ENCODE measurements at places on chromosomes 1 and 21.
A peak's percentile ranks its signal among the peaks of the same experiment; 100 is the strongest.

DNA sequence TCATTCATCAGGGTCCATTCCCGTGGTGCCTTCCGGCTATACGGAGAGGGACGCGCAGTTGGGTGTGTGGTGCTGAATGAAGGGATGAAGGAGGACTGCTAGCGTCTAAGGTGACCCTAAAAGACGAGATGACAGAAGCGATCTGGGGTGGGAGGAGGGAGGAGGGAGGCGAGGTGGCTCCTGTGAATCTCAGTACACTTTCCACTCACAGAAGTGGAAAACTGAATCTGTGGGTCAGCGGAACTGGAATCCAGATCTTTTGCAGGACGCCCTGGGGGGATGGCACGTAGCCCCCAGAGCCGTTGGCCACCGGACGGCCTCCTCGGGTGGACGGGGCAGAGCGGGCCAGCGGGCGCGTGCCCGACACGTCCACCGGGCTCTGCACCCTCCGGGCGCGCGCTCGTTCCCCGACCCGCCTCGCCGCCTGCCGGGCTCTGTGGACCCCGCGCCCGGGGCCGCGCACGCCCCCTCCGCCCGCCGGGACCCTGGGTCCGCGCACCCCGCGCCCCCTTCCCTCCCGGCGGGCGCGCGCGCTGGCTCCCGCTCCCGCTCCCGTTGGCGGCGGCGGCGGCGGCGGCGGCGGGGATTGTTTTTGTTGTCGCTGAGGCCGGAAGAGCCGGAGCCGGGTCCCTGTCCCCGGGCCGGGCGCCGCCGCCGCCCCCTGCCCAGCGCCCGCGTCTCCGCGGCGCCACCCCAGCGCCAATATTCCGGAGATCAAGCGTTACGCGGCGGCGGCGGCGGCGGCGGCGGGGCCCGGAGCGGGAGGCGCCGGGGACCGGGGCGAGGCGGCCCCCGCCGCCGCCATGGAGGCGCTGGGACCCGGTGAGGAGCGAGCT lies at the start of gene AGO4:
Gene AGO4 (plus strand): TSS at position 403 of the 836 bp plus-strand sequence. CDS start 401 bp downstream, at position 804.
- DNase-seq: peak; percentile 74

DNA sequence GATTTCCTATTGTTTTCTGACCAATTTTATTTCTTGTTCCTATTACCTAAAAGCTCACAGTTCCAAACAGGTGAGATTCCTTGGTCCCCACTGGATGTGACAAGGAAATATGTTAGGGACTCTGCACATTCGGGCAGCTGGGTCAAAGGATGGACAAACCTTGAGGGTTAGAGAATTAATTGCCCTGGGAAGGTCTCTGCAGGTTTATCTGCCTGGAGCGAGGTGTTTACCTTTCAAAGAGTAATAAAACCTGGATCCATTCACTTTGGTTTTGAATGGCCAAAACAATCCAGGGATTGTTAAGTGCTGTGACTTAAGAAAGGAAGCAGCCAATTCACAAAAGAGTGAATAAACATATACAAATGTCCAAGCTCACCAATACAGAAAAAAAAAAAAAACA lies 33.6 kb upstream of the RAB4A start:
- no peak for DNase-seq

- no peak for DNase-seq
Measured at GRCh38 chr1:107950464-107950863, 14.5 kb downstream of the VAV3 start.

DNA sequence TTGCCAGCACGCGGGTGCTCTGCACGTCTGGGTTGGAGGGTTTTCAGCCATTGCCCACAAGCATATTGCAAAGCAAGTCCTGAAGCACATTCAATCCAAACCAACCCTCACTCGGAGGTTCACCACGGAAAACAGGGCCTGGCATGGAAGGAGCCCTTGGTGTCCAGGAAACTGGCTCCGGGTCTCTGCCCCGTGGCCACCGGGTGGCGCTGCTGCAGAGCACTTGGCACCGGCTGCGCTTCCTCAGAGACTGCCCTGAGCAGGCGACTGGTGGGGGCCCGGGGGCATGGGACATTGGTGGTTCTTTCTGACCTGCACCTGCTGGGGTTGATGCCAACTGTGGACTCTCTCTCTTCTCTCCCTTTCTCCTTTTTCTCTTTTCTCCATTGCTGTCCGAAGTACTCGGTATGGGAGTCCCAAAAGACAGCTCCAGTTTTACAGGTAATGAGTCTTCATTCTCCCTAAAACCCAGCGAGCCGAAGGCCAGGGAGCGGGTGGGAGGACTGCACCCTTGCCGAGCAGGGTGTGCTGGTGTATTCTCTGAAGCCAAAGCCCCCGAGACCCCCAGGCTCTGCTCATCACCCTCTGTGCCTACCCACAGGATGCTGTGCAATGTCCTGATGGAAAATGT lies 4.1 kb upstream of the KCNAB2 start:
- no peak for DNase-seq

- no peak for DNase-seq
Measured at GRCh38 chr1:35691080-35691479, 27.6 kb downstream of the C1orf216 start.

GRCh38 chr1:75099581-75099980 lies 34.6 kb upstream of the LHX8 start:
- no peak for DNase-seq

GRCh38 chr1:175000697-175001187 lies 995 bp downstream of the CACYBP start:
- no peak for DNase-seq

DNA sequence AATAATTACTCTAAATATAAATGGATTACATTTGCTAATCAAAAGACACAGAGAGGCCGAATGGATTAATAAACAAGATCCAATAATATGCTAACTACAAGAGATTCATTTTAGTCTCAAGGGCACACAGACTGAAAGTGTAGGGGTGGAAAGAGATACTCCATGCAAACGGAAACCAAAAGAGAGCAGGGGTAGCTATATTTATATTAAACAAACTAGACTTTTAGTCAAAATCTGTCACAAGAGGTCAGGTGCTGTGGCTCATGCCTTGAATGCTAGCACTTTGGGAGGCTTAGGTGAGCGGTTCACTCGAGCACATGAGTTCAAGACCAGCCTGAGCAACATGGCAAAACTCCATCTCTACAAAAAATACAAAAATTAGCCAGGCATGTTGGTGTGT lies 33.6 kb upstream of the DISP1 start:
- no peak for DNase-seq

GRCh38 chr21:43957128-43957571 lies 55.0 kb upstream of the TRAPPC10 start:
- no peak for DNase-seq

DNA sequence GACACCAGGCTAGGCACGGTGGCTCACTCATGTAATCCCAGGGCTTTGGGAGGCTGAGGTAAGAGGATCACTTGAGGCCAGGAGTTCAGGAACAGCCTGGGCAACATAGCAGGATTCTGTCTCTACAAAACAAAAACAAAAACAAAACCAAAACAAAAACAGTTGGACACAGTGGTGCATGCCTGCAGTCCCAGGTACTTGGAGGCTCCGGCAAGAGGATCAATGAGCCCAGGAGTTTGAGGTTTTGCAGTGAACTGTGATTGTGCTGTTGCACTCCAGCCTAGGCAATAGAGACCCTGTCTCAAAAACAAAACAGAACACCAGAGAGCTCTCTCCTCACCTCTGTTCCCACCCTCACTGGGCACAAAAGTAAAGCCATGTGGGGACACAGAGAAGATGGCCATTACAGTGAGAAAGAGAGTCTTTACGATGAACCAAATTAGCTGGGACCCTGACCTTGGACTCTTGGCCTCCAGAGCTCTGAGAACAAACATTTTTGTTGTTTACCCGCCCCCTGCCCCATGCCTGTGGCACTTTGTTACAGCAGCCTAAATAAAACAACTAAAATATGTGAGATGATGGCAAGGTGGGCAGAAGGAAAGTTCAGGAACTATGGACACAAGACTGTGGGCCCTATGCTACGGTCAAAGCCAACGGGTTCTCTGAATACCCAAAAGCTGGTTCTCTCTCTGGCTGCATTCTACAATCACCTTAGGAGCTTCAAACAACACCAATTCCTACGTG lies 9.8 kb downstream of the NADK start:
- DNase-seq: no peak

- no peak for DNase-seq
Measured at GRCh38 chr1:201653233-201653632, 114.3 kb downstream of the NAV1 start.

DNA sequence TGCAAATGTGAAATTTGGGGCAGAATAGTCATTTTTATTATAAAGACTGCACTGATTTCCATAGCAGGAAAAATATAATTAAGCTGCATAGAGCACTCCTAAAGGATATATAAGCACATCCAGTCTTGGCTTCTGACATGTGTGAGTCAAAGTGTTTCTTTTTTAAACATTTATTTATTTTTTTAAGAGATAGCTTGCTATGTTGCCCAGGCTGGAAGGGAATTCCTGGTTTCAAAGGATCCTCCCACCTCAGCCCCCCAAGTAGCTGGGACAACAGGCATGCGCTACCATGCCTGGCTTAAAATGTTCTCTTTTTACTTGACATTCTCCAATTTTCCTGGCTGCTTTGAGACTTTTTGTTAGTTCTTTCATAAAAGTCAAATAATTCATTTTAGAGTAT lies 126.1 kb downstream of the HMCN1 start:
- no peak for DNase-seq

DNA sequence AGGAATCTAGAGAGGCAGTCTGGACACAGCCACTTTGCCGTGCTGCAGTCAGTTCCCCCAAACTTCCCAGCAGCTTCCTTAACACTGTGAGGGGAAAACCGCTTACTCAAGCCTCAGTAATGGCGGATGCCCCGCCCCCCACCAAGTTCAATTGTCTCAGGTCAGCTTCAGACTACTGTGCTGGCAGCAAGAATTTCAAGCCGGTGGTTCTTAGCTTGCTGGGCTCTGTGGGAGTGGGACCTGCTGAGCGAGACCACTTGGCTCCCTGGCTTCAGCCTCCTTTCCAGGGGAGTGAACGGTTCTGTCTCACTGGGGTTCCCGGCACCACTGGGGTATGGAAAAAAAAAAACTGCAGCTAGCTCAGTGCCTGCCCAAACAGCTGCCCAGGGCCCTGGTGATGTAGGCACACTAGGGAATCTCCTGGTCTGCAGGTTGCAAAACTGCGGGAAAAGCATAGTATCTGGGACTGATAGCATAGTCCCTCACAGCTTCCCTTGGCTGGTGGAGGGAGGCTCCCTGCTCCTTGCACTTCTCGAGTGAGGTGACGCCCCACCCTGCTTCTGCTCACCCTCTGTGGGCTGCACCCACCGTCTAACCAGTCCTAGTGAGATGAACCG lies 23.7 kb upstream of the HFM1 start:
- no peak for DNase-seq

- DNase-seq: no peak
Measured at GRCh38 chr1:72650843-72651435, 368.6 kb upstream of the NEGR1 start.

DNA sequence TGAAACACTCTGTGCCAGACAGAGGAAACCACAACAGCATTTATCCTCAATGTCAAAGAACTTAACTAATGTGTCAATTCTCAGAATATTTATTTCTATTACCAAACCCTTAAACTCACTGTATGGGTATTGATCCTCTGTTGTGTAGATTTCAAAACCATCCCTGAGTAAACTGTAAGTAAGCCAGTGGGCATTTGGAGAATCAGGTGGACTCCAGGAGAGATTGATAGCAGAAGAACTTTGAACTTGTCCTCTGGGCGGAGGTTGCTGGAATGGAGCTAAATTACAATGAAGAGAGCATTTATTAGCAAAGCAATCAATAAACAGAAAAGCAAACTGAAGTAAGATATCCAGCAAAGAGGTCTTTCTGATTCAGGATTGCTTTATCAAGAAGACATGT lies 216.1 kb downstream of the USH2A start:
- no peak for DNase-seq

- DNase-seq: no peak
Measured at GRCh38 chr1:180444522-180444921, 57.9 kb downstream of the ACBD6 start.

- DNase-seq: no peak
Measured at GRCh38 chr1:56063461-56063860, 515.9 kb downstream of the PLPP3 start.

GRCh38 chr1:150620919-150621318 lies 8.5 kb downstream of the ENSA start:
- no peak for DNase-seq

DNA sequence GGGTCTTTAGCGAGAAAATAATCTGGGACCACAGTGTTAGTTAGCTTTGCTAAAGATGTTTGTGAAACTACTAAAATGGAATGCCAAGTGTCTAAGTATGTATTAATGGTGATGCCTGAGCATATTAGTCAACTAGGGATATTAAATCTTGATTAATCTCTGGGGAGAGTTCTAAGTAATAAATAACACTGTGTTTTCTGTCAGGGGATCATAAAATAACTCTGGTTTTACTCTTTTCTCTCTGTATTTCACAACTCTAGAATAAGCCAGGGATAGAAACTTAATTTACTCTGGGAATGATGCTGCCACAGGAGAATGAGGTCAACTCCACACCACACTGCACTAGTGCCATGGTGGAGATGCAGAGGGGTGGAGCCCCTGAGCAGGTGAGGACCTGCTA lies 399.2 kb downstream of the PTBP2 start:
- no peak for DNase-seq

DNA sequence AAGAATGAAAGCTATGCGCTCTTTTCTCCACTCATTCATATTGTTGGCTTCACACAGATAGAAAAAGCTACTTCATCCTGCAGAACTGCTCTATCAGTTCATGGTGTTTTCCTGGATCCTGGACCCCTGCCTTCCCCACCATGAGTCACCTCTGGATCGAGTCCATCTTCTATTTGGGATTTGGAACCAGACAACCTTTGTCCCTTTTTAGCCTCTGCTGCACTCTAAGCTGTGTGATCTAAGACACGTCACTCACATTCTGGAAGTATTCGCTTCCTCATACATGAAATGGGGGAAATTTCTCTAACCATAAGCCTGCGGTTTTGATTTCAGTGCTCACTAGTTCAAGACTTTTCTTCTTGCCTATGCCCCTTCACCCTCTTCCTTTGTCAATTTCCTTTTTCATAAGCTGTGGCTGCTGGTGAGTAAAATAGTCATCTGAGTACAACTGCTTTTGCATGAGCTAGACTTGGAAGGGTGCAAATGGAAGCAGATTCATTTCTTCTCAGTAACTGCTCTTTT lies 14.1 kb upstream of the DEGS1 start:
- DNase-seq: no peak

GRCh38 chr1:217982331-217983050 lies 302.6 kb upstream of the RRP15 start:
- no peak for DNase-seq

DNA sequence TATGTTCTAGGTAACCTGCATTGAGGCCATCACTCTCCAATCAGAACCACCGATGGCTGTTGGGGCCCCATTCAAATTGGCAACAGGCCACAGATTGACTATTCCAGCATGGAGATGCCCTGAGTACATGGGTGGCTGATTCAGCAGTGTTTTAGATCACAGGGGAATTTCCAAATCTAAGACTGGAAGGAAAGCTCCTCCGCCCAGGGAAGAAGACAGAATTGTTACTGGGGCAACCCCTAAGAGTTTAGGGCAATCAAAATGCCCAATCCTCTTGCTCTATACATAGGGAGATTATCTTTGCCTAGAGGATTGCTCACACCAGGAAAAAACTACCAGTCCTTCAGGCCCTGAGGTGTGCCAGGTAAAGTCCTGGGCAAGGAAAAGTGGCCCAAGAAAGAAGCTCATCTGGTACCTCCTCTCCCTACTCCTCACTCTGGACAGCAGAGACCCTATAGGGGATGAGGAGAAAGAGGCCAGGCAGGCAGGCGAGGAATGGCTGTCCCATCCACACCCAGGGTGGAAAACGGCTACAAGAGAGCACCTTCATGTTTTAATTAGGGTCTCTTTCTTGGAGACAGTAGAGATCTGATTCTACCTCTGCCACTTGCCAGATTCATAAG lies 5.8 kb downstream of the S100A8 start:
- peak; percentile 28 for DNase-seq

- DNase-seq: no peak
Measured at GRCh38 chr1:21238141-21238800, 52.0 kb downstream of the ECE1 start.
